Esophagus mucosa (tissue), 1 donor: ENCODE measurements at places on chromosomes 3 and 15.

GRCh38 chr3:13866041-13866965 lies 13.6 kb downstream of the WNT7A start:
- ATAC-seq: no peak

DNA sequence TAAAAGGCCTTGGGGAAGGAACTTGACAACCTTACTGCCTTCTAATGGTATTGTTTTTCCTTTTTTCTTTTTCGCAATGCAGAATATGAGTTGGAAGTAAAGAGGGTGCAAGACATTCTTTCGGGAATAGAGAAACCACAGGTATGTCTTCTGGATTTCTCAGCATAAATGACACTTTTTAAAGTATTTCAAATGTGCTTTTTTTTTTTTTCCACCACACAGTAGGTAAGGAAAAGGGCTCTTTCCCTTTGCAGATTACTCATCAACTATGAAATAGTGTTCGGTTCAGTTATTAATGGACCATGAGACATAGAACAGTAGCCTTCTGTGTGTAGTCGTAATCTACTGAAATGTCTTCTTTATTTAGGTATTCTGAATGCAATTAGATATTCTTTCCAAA lies 162.4 kb downstream of the GHSR start:
- ATAC-seq: no peak

DNA sequence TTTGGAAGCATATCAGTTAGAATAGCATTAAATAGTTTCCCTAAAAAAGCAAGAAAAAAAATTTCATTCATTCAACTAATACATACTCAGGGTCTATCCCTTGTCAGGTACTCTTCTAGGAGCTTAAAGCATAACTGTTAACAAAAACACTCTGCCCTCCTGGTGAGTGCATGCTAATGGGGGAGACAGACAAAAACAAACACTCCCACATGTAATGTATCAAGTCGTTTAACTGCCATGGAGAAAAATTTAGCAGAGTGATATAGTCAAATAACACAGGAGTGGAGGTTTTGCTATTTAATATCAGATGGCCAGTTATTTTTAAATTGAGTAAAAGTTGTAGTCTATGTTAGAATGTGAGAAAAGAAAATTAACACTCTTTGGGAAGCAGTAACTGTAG lies 254.5 kb upstream of the RARB start:
- no peak for ATAC-seq

- peak; percentile 96 for ATAC-seq
Observed at GRCh38 chr3:112676659-112677234, 35.8 kb upstream of the CCDC80 start.

DNA sequence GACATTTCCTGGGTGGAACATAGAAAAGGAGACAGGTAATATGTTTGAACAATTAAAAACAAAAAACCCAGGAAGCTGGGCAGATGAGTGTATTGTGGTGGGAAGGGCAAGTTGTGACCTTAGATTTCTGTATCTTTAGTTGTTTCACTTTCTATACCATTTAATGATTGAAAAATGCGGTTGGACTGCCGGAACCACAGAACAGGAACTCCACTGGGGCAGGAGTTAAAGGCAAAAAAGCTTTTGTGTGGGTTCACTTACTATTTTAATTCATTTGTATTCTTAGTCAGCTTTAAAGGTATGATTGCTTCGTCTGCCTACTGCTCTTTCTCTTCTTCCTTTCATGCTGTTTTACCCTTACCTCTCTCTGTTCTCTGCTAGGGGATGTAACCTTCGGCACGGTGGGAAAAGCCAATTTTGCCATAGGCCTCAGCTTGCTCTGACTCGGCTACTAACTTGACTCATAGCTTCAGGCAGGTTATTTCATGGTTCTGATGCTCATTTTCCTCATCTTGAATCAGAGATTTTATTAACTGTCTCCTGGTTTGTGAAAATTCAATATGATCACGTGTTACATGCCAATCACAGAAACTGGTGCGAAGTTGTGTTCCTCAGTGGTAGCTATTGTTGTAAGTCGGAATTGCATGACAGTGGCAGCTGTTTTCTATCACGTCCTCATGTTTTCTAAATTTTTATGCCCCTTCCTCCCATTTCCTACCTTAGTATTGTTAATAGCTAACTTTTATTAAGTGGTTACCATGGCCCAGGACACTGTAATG lies 1.6 kb upstream of the MCTP2 start:
- ATAC-seq: no peak

DNA sequence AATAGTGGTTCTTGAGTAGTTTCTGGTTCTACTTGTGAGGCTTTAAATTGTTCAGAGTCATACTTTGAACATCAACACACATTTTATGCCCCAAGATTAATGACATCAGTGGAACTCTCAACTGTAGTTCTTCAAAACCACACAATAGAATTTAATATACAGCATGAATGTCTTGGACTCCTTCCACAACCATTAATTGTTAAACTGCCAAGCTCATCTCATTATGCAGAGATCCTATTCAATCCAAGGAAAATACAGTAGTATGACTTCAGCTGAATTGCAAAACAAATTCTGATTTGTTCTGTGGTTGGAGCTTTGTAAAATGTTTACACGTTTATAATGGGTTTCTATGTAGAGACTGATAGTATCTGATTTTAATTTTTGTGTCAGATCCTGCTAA lies 199.2 kb upstream of the SLC2A2 start:
- peak; percentile 83 for ATAC-seq

DNA sequence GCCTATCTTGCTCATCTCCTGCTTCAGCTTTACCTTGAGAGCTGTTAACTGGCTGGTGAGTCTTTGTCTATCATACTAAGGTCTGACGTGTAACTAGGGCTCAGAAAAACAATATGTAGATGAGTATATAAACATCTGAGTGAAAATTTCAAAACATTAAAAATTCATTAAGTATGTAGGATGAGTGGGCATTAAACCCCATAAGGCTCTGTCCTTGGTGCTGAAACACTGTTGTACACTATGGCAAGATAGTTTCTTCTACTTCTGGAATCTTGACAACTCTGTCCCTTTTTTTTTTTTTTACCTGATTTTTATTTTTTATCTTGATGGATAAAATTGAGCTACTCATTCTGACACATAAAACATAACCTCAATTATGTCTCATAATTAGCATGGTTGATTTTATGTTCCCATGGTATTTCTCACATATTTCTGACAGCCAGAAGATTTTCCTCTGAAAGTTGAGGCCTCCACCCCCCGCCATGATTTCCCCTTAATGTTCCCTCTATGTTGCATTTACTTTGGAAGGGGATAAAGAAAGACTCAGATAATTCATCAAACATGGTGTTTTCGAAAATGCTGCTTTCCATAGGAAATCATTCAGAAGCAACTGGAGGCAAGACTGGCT lies 54.3 kb downstream of the DGKG start:
- no peak for ATAC-seq

GRCh38 chr3:15967577-15967976 lies 169.8 kb upstream of the ANKRD28 start:
- no peak for ATAC-seq

GRCh38 chr15:49093252-49094105 lies 47.2 kb upstream of the SECISBP2L start:
- no peak for ATAC-seq

- no peak for ATAC-seq
Observed at GRCh38 chr3:107213044-107213669, 164.1 kb upstream of the CCDC54 start.

DNA sequence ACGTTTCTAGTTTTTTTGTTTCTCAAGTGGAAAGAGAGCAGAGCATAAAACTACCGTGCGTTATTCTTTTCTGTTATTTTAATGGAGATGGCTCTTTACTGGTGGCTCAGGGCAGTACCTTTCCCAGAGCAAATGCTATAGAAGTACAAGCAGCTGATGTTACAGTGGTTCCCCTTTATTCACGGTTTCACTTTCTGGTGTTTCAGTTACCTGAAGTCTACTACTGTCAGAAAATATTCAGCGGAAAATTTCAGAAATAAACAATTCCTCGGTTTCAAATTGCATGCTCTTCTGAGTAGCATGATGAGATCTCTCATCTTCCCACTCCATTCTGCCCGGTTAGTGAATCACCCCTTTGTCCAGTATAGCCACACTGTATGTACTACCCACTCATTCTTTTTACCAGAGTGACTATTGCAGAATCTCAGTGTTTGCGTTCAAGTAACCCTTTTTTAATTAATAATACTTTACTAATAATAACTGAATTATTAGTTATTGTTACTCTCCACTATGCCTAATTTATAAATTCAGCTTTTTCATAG lies 597.5 kb upstream of the ROBO2 start:
- no peak for ATAC-seq

DNA sequence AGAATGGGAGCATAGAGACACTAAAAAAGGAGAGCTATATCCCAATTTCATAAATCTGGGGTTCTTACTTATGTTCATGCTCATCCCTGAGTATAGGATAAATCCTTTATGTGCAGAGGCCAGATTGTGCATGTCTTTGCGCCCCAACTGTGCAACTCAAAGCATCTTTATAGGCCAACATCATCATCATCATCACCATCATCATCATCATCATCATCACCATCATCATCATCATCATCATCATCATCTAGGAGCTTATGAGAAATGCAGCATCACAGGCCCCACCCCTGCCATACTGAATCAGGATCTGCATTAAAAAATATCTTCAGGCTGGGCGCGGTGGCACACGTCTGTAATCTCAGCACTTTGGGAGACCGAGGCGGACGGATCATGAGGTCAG lies 45.5 kb downstream of the DPPA2 start:
- ATAC-seq: no peak

DNA sequence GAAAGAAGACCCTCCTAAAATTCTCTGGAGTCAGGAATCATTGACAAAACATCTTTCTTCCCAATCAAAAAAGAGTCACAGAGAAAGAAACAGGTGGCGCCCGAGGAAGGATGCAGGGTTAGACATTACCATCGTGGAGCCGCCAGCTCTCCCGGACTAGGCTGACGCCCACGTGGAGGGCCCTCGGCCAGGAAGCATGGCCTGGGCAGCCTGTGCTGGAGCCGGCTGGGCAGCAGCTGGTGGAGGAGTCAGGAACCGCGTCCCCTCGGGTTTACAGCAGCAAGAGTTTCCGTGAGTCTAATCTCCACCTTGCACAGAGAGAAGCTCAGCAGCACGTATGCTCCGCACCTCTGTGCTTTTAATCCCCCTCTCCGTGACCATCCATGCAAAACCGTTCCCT lies 533.7 kb upstream of the ATP11B start:
- ATAC-seq: no peak

GRCh38 chr3:21345382-21345976 lies 405.5 kb downstream of the ZNF385D start:
- no peak for ATAC-seq

- ATAC-seq: no peak
Observed at GRCh38 chr3:1183320-1184048, 90.7 kb downstream of the CNTN6 start.

DNA sequence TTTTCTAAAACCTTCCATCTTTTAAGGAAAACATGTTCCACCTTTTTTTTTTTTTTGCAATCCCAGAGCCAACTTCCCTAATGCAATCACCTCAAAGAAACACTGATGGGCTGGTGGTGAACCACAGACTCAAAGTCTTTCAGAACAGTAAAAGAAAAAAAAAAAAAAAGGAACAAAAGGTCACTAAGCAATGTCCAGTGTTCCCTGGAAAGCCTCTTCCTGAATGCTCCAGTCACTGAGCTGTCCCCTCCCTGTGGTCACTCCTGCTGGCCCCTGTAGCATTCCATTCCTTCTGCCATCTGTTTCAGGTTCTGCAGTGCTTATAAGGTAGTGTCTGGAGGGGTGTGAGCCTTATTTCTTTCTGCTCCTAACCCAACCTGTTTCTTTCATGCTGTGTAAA lies 53.3 kb downstream of the AAGAB start:
- no peak for ATAC-seq

DNA sequence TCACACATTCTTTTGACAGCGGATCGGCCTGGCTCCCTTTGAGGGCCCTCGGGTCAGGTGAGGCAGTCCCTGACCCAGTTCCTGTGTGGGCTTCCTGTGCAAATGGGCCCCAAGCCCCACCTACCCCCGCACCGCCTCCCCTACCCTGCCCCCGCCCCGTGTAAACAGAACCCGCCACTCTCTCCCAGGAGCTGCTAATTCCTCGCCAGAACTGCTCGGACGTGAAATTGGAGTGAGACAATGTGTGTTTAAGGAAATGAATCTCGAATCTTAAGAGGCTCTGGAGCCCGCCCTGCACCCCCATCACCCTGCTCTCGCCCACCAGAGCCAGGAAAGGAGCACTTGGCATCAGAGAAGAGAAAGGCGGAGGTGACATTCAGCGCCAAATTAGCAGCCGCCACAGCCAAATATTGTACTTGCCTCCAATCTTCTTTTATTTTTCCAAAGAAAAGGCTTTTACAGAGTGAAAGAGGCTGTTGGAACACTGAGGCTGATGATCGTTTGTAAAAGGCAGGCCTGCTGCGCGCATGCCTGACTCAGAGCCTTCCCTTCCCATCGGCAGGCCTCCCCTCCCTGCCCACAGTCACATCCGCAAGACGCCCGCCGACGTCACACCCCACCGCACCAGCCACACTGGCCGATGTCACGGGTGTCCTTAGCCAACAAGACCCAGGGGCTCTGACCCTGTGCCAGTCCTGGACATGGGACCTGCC lies 53.1 kb downstream of the CACNA2D2 start:
- ATAC-seq: peak; percentile 30

DNA sequence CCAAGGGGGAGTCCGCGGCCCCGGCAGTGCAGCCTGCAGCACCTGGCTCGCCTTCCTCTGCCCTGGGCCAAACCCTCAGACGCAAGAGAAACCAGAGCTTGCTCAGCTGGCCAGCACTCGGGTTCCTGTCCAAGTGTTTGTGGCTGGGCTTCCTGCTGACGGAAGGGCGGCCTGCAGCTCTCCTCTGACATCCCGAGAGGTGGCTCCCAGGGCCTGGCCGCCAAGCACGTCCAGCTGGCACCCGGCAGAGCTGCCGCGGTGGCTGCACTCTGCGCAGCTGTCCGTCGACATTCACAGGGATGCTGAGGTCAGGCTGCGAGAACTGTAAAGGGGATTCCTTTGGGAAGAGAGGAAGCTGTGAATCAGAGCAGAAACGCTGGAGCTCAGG lies 85.6 kb downstream of the CPN2 start:
- ATAC-seq: peak; percentile 73

DNA sequence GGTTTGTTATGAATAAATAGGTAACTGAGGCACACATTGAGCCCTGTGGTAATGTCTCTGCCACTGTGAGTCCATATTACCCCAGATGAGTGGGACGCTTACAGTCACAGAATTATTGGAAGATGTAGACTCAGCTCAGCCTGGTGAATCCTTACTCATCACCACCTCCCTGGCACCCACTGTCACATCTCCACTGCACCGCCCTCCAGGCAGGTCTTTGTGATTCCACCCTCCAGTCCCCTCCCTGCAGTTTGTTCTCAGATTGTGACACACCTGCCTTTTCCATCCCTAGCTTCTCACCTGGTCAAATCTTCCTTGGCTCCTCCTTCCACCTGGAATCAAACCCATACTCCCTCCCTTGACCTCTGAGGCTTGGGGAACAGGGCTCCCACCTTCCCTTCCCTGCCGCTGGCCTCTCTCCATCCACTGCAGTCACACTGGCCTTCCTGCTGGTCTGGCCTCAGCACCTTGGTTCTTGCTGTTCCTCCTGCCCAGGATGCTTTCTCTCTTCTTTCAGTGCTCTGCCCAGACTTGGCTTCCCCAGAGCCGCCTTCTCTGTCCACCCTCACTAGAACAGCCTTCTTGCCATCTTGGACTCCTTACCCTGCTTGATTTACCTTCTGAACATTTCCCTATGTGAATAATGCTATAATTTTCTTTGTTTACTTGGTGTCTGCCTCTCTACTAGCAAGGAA lies 9.4 kb downstream of the SLC6A20 start:
- ATAC-seq: no peak

GRCh38 chr3:194244167-194244566 lies 107.0 kb downstream of the CPN2 start:
- ATAC-seq: no peak
